ENCODE measurements at places on chromosomes 13 and 19.

DNA sequence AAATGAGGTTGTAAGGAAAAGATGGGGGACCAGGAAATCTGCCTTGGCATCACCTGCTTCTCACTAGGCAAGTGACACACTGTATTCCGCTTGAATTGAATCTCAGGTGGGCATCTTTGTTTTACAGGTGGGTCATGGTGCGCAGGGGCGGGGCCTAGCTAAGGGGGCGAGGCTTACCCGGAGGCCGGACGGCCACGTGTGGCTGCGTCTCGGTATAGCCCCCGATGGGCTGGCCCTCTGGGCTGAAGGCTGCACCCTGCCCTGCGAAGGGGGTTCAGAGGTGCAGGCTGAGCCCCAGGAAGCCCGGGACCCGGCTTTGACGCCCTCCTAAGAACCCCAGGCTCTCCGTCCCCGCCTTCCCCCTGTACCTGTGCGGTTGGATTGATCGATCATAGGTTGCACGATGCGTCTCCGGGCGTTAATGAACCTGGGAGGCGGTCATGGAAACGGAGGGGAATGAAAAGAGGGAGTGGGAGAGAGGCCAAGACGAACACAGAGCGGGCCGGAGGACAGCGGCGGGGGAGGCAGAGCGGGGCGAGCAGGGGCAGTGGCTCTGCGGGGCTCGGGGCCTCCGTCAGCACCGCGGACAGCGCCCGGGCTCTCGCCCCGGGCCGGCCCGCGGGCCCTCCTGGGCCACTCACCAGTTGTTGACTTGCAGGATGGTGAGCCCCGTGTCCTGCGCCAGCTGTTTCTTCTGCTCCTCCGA, 12.5 kb downstream of the MEIS3 start:
- DNase-seq: no peak

- no peak for DNase-seq
Measured at GRCh38 chr19:38033658-38034491, 126.9 kb downstream of the SIPA1L3 start.

GRCh38 chr13:23619068-23619855, 49.0 kb downstream of the TNFRSF19 start:
- no peak for DNase-seq

- no peak for DNase-seq
Measured at GRCh38 chr13:36248700-36249099, 34.3 kb upstream of the SOHLH2 start.

DNA sequence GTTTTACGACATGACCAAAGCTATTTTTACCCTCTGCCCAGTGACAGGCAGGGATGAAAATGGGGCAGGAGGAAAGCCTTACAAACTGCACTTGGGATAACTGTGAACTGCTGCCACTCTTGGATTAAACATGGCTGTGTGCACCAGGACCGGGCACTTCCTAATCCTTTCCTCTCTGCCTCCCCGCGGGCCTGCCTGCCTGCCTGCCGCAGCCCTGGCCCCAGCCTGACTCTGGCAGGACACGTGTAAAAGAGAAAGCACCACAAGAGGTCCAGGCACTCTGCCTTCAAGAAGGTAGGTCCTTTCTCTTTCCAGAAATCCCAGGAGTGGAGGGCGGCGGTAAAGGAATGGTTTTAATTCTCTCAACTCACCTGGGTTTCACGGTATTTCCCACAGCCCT, 4.8 kb downstream of the TSHZ3 start:
- no peak for DNase-seq

- DNase-seq: no peak
Measured at GRCh38 chr13:43227721-43228120, 204.3 kb downstream of the DNAJC15 start.

GRCh38 chr19:30208436-30209060, 163.6 kb upstream of the ZNF536 start:
- peak; percentile 3 for DNase-seq

DNA sequence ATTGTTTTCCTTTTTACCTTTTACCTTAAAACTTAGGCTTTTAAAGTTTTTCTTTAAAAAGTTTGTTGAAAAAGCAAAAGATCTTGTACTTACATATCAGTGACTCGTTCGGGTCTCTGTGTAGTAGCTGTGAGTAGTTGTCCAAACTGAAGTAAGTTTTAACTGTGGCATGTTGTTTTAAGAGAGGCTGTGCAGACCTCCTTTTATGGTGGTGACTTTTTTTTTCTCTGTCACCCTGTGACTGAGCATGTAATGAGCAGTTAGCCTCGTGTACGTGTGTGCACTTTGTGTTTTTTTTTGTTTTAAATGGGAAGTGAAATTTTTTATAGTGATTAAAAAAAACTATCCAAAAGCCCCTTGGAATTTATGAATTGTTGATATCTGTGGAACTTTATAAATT, at the start of gene GPR183:
GPR183 (minus strand) TSS at position 153 of the 400 bp plus-strand sequence. CDS start 11,254 bp downstream, outside the sequence.
- DNase-seq: no peak

- no peak for DNase-seq
Measured at GRCh38 chr13:39968646-39969475, 313.4 kb downstream of the COG6 start.

- DNase-seq: peak; percentile 100
Measured at GRCh38 chr19:49665351-49666119, at the start of the genes BCL2L12 and IRF3. TSS of gene BCL2L12 (plus strand) at chr19:49665933. CDS start at chr19:49666693, 760 bp downstream. TSS of gene IRF3 (minus strand) at chr19:49665857. CDS start at chr19:49664838, 1,019 bp downstream.

- DNase-seq: no peak
Measured at GRCh38 chr13:49840266-49840665, 47.8 kb upstream of the KPNA3 start.

DNA sequence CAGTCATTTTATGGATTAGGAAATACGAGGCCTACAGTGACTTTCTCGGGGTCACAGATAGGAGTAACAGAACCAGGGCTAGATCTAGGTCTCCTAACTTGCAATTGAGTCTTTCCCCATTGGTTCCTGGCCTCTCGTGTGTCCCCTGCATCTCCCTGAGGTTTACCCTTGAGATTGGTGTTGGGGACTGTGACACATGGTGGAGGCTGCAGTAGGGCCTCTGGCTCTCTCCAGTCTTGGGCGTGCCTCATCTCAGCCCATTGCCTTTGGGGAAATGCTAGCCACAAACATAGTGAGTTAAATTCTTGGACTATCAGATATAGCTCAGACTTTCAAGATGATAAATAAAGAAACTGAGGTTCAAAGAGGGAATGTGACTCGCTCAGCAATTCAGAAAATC, 212.1 kb downstream of the KCNRG start:
- no peak for DNase-seq

GRCh38 chr19:54114340-54115108, 933 bp downstream of the TFPT start:
- no peak for DNase-seq

GRCh38 chr13:102648046-102648445, 46.8 kb downstream of the METTL21C start:
- DNase-seq: no peak

DNA sequence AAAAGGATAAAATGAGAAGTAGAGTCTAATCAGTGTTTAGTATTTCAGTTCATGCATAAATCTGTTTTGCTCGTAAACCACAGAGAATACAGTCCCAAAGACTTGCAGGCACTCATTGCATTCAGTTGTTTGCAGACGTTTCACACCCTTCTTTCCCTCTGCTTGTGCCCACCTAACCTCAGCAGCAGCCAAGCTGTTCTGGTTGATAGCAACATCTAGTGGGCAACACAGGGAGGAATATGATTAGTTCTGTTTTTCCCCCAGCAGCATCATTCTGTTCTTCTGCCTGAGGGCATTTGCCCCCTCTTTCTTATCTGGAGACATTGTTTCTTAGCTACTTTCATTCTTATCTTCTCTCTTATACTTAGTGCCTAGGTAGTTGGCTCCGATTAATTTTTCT, 135.6 kb downstream of the PAN3 start:
- DNase-seq: no peak

DNA sequence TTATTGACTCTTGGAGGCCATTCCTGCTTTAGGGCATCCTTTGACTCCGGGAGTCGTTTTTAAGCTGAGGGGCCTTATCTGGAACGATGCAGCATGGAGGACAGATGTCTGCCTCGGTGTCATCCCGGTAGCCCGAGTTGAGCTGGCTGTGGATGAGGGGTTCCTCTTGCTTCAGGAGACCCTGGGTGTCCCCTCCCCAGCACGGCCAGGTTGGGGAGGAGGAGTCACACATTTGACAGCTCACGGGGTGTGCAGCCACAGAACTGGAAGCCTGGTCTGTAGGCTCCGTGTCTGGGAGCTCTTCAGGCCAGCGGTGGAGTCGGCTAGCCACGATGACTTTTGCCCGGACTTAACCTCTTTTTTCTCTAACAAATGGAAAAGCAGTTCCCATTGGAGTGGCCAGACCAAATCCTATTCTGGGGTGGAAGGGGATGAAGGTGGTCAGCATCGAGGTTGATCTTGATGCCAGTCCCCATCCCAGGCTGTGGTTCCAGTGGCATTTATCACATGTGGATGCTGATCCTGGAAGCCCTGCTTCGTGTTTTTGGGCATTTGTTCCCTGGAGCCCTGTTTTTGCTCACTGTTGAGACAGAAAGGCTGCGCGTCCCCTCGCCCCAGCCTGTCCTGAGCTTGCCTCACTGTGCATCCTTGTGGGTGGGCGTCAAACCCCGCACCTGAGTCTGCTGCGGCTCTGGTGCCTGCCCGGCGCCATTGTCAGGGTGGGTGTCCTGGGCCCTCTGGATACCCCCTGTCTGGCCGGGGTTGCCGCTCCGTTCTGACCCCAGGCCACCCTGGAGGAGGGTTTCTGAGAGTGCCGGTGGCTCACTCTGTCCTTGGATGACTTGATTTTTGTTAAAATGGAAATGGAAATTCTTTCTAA, 12.0 kb downstream of the TFDP1 start:
- peak; percentile 74 for DNase-seq

DNA sequence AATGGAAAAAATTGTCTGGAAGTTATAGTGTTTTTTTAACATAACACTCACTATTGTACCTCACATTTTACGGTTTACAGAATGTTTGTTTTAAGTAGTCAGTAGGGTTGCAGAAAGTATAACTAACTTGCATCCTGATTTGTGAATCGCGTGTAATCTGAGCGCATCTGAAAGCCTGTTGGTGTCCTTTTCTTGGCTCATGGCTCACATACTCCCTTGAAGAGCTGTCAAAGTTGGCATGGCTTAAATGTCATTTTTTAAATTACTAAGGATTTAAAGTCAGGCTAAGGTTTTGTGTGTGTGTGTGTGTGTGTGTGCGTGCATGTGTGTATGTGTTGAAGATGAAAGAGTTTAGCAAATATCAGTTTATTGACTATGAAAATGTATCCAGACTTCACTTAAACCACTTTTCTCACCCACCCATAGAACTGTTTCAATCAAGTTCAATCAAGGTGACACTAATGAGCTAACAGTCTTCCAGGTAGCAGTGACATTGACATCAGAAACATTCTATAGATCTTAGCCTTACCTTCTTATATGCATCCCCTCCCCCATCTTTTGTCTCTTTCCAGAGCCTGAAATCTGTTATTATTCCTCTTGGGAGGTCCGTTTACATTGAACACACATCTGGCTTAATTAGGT, 480.4 kb upstream of the SGCG start:
- no peak for DNase-seq

- peak; percentile 88 for DNase-seq
Measured at GRCh38 chr19:16584248-16585093, 12.3 kb upstream of the SLC35E1 start.

GRCh38 chr19:15432018-15432494, 13.3 kb upstream of the AKAP8L start:
- DNase-seq: no peak

DNA sequence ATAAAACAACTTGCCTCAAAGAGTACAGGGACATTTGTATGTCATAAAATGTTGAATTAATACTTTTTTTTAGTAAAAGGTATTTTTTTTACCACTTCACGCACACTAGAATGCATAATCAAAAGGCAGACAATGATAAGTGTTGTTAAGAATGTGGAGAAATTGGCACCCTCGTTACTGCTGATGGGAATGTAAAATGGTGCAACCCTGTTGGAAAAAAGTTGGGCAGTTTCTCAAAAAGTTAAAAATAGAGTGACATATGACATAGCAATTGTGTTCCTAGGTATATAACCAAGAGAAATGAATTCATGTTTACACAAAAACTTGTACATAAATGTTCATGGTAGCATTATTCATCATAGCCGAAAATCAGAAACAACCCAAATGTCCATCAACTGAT, 109.5 kb downstream of the PIBF1 start:
- DNase-seq: no peak

- no peak for DNase-seq
Measured at GRCh38 chr13:90531744-90532143, 815.7 kb upstream of the MIR17HG start.

GRCh38 chr19:46731007-46731501, 14.1 kb upstream of the PRKD2 start:
- DNase-seq: no peak

DNA sequence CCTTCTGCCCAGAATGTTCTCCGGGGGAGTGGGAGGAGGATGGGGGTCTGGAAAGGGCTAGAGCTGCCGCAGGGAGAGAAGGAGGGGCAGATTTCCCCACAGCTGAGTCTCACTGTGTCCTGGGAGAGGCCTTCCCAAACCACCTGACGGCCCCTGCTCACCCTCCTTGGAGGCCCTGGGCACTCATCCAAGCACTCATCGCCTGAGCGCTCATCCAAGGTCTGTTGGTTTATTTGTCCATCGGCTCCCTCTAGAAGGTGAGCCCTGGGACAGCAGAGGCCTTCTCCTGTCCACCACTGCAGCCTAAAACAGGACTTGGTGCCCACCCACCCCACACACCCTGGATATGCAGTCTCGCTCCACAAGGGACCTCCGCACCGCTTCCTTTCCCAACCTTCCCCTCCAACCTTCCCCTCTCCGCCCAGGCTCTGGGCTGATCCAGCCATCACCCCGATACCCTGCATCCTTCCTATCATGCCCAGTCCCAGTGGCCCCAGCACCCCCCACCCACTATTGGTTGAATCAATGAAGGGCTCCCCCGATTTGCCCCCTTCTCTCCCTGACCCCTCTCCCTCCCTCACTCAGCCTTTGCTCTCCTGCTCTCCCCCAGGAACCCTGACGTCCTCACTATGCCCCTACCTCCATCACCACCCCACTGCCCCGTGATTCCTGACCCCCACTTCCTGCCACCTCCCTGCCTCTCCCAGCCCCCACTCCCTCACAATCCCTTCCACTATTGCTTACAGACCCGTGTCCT, 1.7 kb downstream of the UBXN6 start:
- DNase-seq: no peak

GRCh38 chr13:82634946-82635345, 1247.3 kb downstream of the SLITRK1 start:
- no peak for DNase-seq

- DNase-seq: no peak
Measured at GRCh38 chr19:38763795-38764220, 9.5 kb downstream of the LGALS7 start.
